ENCODE measurements at places on chromosomes 4 and X.

DNA sequence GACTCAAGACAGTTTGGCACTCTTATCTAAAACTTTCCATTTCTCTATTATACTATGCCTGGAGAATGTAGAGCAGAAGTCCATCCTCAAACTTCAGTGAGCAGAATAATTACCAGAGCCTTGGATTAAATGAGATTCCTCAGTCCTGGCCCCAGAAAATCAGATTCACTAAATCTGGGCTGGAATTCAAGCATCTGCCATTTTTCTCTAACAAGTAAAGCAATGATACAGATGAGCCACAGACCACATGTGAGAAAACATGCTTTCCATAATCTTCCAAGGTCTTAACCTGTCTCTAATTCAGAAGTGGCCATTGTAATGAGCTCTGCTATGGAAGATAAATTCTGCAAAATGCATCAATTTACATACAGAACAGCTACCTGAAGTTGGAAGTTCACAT, 25.4 kb downstream of the SOWAHB start:
- no peak for DNase-seq

DNA sequence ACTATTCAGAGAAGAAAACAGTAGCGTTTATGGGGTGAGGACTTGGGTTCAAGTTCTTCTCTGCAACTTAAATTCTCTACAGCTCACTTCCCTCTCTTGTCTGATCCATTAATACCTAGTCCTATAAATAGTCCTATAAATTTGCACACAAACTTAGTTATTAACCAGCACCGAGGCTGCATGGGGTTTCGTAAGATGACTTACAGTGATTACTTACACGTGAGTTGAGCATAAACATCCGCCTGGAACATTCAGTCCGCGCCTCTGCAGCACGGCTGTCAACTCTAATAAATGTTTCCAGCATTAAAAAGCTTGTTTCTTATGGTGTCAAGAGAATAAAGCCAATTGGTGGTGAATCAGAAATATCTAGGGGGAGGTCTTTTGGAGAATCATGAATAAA, 103.0 kb upstream of the ENPP6 start:
- DNase-seq = no peak

DNA sequence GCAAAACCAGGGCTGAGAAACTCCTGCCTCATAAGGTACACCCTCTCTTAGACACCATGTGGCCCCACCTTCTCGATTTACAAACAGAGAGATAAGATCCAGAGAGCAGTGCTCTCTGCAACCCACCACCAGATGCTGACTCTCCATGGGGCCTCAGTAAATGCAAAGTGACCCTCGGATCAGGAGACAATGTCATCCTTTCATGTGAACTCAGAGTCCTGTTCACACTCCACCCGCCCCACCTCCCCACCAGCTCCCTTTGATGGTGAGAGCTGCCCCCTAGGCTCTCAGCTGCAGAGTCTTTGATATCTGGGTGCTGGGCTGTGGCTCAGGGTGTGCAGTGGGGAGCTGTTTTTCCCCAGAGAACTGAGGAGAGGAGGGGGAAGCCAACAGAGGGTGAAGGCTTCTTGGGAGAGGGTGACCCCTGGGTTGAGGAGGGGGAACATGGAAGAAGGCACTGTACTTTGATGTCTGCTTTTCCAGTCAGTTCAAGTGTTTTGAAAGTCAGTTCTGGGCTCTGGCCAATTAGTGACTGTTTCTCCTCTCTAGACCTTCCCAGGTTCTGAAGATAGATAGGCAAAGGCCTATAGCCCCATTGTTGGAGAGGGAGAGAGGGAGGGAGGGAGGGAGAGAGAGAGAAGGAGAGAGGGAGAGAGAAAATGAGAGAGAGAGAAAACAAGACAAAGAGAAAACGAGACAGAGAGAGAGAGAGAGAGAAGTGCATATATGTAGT, 88.2 kb downstream of the SCD5 start:
- DNase-seq = no peak

- DNase-seq = no peak
Observed at GRCh38 chrX:6095469-6095868, 133.2 kb downstream of the NLGN4X start.

DNA sequence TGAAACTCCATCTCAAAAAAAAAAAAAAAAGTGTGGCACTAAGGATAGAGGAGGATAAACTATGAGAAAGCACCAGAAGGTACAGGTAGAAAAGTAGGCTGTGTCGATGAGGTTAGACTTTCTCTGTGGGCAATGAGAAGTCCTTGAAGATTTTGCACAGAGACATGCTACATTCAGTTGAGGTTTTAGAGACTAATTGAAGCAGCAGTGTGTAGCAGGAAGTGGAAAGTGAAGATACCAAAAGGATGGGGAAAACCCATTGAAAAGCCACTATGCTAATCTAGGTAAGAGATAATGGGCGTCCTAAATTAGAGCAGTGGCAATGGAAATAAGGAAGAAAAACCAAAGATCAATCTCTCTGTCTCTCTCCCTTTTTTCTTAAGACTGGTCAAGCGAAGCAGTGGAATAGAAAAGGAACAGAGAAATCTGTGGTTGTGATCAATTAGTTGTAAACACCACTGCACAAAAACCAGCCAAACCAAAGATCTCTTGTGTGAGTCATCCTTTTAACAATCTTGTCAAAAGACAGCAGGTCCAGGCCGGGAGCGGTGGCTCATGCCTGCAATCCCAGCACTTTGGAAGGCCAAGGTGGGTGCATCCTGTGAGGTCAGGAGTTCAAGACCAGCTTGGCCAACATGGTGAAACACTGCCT, 3.5 kb downstream of the SPINK2 start:
- DNase-seq = no peak

DNA sequence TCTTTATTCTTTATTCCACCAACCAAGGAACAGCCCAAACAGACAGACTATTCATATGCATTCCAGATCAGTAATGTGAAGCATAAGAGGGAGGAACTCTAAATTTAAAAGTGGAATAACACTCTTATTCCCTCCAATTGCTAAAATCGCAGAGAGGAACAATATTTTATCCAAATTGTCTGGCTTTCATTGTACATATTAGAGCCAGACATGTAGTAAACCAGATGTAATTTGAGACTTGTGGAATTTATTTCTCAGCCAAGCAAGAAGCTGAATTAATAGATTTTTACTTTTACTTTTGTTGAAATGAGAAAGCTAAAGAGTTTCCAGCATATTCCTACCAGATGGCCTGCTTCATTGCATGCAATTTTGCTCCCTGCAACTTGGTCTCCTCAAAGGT, 674.6 kb upstream of the SLIT2 start:
- DNase-seq = no peak

DNA sequence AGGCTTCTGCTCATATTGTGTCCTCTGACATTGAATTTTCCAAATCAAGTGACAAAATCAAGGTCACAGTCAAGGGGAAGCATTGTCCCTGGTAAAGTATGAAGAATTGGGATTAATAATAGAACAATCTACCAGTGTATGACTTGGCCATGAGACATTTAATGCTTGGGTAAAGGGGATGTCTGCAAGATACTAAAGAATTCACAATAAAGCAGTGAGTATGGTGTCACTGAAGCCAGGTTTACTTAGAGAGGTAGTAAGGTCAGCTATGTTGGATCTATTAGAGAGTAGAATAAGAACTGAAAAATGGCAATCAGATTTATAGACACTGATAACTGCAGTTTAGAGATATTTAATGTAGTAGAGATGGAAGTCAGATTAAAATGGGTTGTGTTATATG, 349.2 kb downstream of the BMPR1B start:
- no peak for DNase-seq

- no peak for DNase-seq
Observed at GRCh38 chrX:17032351-17032750, 85.9 kb downstream of the REPS2 start.

- DNase-seq = no peak
Observed at GRCh38 chrX:100743009-100743607, 11.2 kb upstream of the SYTL4 start.

DNA sequence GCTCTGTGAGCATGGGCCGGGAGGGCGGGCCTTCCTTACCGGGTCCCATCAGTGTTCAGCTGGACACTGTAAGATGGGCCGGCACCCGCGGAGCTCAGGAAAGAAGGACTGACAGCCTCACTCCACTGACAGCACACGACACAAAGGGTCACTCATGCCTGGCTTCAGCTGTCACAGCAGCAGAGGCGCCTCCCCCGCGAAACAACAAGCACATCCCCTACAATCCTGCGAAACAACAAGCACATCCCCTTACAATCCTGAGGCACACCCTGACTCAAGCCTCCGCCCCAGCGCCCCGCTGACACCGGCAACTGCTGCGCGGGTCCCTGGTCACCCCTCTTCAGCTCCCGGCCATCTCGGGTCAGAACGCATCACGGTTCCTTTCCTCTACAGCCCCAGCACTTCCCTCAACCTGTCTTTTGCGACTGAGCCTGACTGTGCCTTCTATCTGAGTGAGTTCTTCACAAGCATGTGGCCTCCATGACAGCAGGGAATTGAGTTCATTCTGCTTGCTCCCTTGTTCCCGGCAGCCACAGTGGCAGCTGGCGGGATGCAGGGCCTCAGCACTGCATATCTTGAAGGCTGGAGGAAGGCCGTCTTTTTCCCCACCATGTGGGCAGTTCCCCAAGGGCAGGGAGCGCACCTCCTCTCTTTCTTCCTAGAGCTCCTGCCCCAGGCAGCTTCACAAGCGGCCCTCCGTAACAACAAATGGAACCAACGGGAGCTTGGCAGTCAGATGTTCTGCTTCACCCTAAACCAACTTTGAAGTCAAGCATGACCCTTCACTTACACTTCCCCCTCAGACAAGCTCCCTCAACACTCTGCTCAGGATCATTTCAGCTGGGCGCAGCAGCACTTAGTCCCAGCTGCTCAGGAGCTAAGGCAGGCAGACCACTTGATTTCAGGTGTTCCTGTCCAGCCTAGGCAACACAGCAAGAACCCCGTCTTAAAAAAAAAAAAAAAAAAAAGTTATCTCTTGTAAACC, 39.6 kb downstream of the SCD5 start:
- DNase-seq = no peak

DNA sequence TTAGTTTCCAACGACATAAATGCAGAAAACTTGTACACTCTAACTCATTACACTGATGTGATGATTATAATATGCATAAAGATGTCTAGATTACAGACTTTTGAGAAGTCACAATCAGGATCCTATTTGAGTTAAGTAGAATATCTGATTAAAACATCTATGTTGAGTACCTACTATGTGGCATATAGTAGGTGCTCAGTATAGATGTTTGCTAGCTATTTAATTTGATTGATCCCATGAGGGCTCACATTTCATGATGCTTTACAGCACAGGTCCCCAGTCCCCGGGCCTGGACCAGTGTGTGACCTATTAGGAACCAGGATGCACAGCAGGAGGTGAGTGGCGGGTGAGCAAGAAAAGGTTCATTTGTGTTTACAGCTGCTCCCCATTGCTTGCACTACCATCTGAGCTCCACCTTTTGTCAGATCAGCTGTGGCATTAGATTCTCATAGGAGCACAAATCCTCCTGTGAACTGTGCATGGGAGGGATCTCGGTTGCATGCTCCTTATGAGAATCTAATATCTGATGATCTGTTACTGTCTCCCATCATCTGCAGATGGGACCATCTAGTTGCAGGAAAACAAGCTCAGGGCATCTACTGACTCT, 33.0 kb upstream of the CXCL8 start:
- no peak for DNase-seq

DNA sequence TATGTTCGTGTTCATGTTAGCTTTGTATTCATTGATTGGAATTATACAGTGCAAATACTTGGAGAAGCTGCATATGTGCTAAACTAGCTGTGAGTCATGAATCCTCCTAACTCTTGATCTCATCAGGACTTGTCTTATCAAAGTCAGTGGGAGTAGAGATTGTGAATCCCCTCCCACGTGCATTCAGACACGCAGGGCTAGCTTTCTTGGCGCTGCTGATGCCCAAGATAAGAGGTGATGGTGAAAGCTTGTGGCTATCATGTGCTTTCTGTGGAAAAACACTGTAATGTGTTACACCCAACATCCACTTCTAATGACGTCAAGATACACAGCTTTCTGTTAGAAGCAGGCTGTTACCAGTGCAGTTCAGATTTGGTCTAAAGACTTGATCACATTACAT, 348.7 kb upstream of the HAND2 start:
- DNase-seq = no peak

- DNase-seq = no peak
Observed at GRCh38 chr4:76095568-76095967, 21.1 kb downstream of the ART3 start.

DNA sequence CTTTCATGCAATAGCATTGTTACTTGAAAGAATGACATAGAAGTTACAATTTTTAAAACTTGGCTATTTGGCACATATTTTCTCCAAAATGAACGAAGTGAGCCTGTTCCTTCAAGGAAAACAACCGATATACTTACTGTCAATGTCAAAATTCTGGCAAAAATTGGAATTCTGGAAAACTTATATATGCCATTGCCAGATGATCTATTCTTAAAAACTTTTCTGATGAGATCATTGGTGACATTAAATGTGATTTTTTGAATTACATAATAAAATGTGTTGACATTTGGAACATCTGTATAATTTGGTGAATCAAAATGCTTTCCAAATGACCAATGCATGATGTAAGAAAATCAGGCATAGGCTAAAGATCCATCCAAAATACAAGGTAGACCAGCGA, 209.0 kb downstream of the SCFD2 start:
- no peak for DNase-seq

DNA sequence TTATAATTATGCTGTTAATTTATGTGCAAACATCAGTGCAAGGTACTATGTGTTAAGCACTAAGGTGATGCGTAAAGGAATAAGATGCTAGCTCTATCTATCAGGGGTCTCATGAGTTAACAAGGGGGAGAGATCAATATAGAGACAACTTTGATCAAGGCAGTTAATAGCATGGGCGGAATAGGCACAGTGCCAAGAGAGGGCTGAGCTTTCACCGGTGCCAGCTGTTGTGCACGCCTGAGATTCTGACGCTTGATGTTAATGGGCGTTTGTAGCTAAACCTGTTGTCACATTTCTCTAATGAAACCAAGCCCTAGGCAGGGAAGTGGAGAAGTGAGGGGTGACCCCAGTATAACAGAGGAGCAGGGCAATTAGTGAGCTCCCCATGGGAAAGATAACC, 86.0 kb upstream of the NMU start:
- no peak for DNase-seq

DNA sequence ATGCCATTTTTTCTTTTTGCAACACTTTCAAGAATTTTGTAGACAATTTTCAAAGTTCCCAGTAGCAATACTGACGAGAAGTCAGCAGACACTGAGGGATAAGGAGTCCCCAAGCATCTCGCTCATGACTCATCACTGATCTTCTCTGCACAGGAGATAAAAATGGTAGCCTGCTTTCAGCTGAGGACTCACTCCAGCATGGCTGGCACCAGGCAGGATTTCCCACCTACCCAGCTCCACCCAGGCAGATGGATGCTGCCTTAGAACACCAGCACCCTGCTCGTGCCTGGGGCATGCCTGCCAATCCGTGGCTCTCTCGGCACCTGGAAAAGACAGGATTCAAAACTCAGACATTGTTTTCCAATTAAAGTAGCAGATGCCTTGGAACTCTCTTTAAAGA, 24.9 kb downstream of the JAKMIP1 start:
- DNase-seq = no peak

- DNase-seq = no peak
Observed at GRCh38 chr4:82712561-82712960, 86.0 kb downstream of the SCD5 start.

DNA sequence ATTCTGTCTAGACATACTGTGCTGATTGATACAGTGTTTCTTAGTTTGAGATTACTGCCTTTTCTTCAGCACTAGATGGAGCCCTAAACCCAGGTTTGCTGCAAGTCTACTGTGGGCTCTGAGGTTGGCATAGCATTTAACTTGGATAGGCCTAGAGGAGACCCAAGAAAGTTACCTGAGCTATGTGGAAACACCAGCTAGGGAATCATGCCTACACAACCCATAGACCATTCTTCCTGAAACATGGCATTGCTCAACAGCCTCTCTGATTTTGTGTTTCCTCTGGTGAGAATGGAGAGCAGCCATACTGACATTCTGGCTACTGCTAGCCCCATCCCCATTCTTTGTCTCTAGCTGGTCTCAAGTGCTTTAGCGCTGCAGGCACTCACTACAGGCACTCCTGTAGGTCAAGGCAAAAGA, 287.7 kb upstream of the PCDH18 start:
- DNase-seq = peak; percentile 69
